ENCODE measurements at places on chromosomes 7 and 10.

- DNase-seq = no peak
Measured at GRCh38 chr10:127618797-127619196, 69.7 kb downstream of the NPS start.

DNA sequence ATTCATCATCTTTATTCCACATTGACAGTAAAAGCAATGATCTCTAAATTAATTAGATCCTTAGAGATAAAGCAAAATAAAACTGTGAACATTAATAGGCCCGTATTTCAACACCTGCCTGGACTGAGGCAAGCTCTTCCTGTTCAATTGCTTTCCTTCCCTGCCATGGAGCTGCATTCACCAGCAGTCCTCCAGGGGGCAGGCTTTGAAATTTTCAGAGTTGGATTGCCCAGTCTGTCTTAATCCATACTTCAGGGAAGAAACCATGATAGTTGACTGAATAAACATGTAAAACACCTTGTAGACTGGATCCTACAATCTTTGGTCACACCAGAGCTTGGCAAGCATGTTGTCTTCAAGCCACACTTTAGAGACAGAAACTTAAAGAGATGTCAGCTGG, 936.6 kb downstream of the NRG3 start:
- no peak for DNase-seq

GRCh38 chr7:65448816-65449504, 75.3 kb downstream of the ZNF92 start:
- DNase-seq = peak; percentile 78

DNA sequence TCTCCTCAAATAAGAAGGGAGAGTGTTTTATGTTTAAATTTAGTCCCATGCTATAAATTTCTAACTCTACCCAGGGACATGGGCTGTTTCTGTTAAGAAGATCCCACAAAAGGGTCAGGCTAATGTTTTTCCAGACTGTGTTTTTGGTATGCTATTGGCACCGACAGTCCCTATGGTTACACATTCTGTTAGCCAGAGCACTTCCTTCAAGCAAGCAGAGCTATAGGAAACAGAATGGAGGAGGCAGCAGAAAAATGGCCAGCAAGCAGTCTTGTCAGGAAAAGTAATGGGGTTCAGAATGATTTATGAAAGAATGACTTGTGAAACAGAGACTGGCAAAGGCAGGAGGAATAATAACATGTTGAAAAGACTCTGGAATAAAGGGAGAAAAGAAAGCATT, 44.8 kb upstream of the PHYHIPL start:
- DNase-seq = no peak

DNA sequence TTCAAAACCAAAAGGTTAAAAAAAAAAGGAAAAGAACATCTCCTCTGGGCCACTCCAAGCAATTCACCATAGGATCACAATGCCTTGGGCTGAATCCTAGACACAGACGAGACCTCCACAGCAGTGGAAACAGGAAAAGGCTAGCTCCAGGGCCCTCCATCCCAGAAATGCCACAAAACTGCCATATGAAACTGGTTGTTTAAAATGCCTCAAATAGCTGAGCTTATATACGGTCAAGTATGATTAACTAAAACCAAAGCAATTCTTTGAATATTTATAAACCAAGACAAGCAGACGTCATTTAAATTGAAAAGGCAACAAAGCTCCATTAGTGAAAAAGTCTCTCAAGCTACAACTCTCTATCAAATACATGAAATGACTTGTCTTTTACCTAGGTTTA, 63.1 kb downstream of the DOCK4 start:
- no peak for DNase-seq

GRCh38 chr7:17651863-17652385, 288.4 kb downstream of the SNX13 start:
- DNase-seq = no peak

DNA sequence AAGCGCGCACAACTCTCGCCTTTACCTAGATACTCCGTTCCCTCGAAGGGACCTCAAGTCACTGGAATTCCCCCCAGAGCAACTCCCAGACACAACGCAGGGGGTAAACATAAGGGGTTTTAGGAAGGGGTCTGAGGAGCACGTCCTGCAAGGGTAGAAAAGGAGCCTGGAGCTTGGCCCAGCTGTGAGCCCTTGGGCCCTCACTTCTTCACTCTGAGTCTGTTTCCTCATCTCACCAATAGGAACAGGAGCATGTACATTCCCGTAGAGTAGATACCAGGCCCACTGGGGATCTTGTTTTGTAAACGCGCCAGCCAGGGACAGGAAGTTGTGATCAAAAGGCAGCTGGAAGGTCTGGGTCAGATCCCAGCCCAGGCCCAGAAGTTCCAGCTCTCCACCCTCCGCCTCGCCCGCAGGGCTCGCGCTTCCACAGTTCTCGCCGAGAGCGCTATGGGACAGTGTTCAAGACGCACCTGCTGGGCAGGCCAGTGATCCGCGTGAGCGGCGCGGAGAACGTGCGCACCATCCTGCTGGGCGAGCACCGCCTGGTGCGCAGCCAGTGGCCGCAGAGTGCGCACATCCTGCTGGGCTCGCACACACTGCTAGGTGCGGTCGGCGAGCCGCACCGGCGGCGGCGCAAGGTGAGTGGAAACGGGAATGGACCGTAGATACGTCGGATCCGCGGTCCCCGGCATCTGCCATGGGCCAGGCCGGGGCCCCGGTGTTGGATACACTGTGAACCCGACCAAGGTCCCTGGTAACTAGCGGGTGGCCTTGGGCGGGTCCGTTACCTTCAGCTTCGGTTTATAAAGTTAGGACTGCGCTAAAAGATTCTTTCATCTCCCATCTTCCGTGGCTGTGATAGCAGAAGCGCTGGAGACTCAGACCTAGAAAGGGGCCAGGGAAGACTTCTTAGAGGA, 1.3 kb downstream of the CYP26C1 start:
- DNase-seq = no peak

GRCh38 chr7:111780527-111780926, 218.2 kb upstream of the IMMP2L start:
- no peak for DNase-seq

GRCh38 chr7:86814661-86815379, 171.1 kb downstream of the GRM3 start:
- DNase-seq = peak; percentile 11

GRCh38 chr10:84076540-84077195, 62.6 kb upstream of the GHITM start:
- no peak for DNase-seq

DNA sequence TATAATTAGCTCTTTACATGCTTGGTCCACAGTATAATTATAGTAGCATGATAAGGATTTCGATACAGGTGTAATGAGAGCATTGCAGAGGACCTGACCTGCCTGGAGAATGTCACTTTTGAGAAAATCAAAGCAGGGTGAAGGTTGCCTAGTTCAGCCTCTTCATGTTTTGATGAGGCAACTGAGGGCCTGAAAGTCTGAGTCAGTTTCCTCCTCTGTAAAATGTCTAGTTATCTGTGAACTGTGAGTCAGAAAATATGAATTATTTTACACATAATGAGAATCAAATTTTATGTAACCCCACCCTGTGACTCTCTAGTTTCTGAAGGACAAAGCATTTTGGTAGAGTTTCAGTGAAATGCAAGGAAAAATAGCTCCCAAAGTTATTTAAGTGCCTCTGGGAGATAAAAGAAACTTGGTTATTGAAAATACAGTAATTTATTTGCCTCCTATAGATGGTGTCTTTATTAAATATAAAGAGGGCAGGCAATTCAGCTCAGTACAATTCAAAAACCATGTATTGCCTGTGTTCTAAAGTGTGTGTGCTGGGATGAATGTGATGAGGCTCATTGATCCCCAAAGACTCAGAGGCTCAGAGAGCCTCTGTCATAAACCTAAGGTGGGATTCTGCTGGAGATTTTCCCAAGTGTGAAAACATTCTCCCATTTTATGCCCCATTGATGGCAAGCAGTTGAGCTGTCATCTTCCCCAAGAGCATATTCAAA, 37.3 kb upstream of the SAMD9L start:
- peak; percentile 33 for DNase-seq

DNA sequence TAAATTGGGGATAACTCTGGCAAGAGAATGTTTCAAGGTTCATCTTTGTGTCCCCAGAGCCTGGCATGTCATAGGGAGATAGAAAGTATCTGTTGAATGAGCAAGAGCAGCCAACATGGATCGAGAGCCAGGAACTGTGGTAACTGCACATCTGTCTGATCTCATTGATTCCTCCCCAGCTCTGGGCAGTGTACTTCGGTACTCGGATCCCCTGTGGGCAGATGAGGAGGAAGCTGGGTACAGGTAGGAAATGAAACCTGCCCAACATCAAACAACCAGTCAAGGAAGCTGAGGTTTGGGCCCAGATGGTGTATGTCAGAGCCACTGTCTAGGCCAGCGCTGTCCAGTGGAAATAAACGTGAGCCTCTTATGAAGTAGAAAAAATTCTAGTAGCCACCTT, 76.4 kb downstream of the GRK5 start:
- DNase-seq = no peak

GRCh38 chr10:21547246-21547645, 13.2 kb downstream of the MLLT10 start:
- no peak for DNase-seq

DNA sequence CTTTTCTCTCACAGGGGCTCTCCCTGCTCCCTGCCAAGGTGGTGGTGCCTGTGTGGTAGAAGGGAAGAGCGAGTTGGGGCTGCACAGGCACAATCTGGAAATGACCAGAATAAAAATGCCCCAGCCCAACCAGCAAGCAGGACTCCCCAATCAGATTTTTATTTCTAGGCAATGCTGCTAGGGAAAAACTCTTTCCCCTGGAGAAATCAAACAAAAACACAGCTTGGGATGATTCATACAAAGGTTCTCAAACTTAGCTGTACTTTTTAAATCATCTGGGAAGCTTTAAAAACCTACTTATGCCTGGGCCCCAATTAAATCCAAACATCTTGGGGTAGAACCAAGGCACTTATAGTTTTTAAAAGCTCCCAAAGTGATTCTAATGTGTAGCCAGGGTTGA, 243.2 kb downstream of the HTR7 start:
- no peak for DNase-seq

GRCh38 chr7:101553771-101554445, 75.2 kb downstream of the MYL10 start:
- DNase-seq = no peak

DNA sequence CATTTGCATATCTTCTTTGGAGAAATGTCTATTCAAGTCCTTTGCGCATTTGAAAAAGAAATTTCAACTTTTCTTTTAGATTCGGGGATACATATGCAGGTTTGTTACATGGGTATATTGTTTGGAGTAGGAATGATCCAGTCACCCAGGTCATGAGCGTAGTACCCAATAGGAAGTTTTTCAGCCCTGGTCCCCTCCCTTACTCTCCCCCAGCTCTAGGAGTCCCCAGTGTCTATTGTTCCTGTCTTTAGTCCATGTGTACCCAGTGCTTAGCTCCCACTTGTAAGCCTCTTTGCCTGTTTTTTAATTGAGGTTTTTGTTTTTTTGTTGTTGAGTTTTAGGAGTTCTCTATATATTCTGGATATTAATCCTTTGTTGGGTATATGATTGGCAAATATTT, 63.3 kb downstream of the SND1 start:
- DNase-seq = no peak

DNA sequence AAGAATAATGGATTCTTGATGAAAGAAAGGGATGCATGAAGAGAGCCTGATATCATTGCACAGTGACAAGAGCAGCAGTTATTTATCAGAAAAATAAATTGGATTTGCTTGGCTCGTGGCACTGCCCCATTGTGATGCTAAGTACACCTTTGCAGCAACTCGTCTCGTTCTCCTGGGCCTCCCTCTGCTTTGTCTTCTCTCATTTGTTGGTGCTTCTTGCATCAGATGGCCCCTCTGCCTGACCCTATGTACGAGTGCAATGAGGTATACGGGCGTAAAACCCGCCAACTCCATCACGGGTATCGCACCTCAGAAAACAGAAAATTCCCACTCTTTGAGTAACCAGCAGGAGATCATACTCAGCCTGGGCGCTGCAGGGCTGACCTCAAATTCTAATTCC, 107.2 kb upstream of the C10orf90 start:
- DNase-seq = no peak

- DNase-seq = no peak
Measured at GRCh38 chr10:100319707-100320402, 10.2 kb downstream of the PKD2L1 start.

- DNase-seq = no peak
Measured at GRCh38 chr10:70247360-70247759, 14.1 kb upstream of the PPA1 start.

GRCh38 chr7:29892231-29892630, 85.9 kb downstream of the WIPF3 start:
- DNase-seq = no peak

GRCh38 chr10:46545861-46546590, 10.4 kb downstream of the GPRIN2 start:
- DNase-seq = no peak

DNA sequence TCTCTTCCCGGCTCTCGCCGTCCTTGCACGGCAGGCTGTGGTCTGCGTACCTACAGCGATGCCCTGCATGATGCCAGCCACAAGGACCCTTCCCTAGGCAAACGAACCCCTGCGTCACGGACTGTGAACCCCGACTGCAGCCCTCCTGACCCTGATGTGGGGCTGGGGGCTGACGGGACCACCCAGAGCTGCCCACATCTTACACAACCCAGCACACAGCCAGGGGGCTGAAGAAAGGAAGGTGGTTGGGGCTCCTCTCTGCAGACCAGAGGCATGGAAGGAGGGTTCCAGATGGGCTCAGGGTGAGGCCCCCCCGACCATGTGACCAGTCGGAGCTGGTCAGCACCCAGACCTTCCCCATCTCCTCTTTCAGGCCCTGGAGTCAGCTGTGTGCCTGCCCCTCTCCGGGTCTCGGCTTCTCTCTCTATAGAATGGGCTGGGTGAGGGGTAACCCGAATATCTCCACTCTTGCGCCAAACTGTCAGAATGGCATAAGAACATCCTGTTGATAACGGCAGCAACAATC, 41.4 kb downstream of the EBF3 start:
- DNase-seq = no peak

GRCh38 chr10:79101560-79102497, 33.1 kb downstream of the ZMIZ1 start:
- DNase-seq = peak; percentile 73

DNA sequence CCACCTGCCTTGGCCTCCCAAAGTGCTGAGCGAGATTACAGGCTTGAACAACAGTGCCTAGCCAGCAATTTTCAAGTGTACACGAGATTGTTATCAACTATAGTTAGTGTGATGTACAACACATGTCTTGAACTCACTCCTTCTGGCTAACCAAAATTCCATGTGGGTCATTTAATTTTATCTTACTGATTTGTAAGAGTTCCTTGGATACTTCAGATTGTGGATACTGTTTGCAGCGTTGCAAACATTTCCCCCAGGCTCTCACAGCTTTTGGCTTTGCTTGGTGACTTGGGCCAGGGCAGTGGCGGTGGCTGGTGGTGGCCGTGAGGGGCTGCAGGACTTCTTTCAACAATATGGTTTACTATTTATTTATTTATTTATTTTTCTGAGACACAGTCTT, 8.5 kb upstream of the TMEM270 start:
- DNase-seq = no peak

DNA sequence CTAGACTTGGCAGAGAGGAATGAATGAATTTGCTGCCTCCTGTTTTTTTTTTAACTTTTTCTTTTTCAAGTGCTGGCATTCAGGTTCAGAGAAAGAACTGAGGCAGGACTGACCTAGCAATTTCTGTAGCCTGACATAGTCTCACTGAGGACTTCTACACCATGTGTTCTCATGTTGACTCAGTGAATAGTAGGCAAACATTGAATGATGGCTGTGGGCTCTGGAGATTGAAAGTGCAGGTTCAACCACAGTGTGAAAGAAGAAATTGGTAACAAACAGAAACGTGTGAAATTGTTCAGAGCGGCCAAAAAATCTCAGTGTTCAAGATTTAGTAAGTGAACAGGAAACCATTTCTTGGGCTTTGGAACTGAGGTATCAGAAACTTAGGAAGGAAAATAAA, 322.4 kb upstream of the GHITM start:
- DNase-seq = no peak
